G401 (cell line): ENCODE measurements at places on chromosomes 2 and 18. TPM values are rescaled to one million over a fixed set of nuclear protein-coding genes. Genes with fewer than 3 reads are reported as not detected.

- DNase-seq, result no peak
Observed at GRCh38 chr2:134290358-134290757, 36.5 kb downstream of the MGAT5 start.

GRCh38 chr2:95314964-95315611 lies 17.9 kb downstream of the KCNIP3 start:
- DNase-seq, result peak; percentile 35

Gene ANKRD29
- total RNA-seq, result not detected in 2 replicates

Gene ZNF385B
- total RNA-seq, result not detected in 2 replicates

Gene FN1
- total RNA-seq, result 0.27 and 0.86 TPM in 2 replicates

GRCh38 chr18:336713-337112 lies 68.9 kb upstream of the THOC1 start:
- no peak for DNase-seq

Gene RPRM
- 76.1 and 102 TPM in 2 replicates for total RNA-seq

- DNase-seq, result no peak
Observed at GRCh38 chr2:239930378-239930777, 94.8 kb downstream of the NDUFA10 start.

GRCh38 chr2:1621041-1621440 lies 123.3 kb downstream of the PXDN start:
- DNase-seq, result no peak

DNA sequence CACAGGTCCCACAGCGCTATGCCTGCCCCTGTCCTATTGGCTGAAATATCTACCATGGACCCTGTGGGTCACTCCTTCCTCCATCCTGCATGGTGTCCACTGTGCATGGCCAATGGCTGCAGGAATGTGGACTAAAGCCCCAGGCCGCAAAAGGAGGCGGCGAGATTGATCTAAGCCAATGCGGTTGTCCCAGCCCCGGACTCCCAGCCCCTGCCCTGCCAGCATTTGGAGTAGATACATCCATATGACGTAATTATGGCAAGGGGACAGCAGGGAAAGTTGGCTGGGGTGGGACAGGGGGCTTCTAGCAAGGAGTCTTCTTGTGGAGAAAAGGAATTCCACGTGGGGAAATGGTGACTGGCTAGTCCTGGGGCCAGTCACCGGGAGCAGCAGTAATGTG lies 11.4 kb upstream of the ZNF516 start:
- no peak for DNase-seq

Gene TUBA4B
- not detected in 2 replicates for total RNA-seq

DNA sequence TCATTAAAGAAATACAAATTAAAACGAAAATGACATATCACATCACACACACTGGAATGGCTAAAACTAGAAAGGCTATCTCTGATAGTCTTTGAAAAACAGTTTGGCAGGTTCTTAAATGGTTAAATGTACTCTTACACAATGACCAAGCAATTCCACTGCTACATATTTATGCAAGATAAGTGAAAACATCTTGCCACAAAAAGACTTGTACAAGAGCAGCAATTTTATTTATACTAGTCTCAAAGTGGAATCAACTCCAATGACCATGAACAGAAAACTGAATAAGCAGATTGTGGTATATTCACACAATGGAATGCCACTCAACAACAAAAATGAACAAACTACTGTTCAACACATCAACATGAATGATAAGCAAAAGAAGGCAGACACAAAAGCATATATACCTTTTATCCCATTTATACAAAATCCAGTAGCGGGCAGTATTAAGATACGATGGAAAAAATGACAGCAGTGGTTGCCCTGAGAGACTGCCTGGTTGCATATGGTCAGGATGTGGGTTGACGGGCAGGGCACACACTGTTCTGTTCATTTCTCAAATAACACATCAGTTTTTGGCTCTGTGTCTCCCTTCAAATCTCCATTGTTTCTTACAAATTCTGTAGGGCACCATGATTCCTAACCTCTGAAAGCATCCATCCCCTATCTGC lies 25.4 kb downstream of the SP100 start:
- DNase-seq, result no peak

Gene LIMS3
- total RNA-seq, result not detected in 2 replicates

DNA sequence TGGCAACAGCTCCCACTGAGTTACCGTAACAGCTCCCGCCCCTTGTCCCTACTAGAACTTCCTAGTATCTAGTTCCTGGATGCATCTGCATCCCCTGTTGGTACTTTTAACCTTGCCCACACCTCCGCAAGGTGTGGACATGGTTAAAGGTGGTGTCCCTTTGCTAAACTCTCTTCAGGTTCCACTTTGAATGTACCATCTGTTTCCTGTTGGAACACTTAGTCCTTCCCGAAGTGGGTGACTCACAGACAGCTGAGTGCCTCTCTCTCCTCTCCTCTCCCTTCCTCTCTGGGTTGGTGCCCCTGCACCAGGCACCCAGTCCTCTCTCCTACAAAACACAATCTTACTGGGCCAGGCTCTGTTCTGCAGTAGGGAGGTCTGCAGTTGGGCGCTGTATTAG lies 19.6 kb upstream of the REL start:
- DNase-seq, result no peak

GRCh38 chr2:43131051-43131889 lies 95.1 kb downstream of the ZFP36L2 start:
- peak; percentile 33 for DNase-seq

Gene ANKRD30B
- not detected in 2 replicates for total RNA-seq

DNA sequence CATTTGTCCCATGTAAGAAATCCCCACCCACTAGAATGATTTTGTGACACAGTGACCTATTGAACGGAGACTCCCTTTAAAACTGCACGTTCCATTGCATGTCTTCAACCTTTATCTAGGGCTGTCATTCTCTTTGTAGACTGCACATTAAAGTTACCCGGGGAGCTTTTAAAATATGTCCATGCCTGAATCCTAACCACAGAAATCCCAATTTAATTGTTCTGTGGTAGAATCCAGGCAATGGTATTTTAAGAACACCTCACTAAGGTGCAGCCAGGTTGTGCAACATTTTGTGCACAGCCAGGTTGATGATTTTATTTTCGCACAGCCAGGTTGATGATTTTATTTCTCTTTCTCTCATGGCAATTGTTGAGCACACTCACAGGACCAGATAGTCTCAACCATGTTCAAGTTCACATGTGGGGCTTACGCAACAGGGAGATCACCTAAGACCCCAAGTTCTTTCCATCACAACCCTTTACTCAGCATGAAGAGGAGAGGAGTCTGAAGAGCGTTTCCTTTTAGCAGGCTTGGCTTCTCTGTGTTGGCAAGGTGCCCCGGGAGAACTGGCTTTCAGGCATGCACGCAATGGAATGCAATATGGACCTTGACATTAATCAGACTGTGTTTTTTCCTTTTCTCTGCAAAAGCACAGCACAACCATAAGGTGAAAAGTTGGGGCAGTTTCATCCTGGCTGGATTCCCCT lies 467.3 kb upstream of the ETAA1 start:
- peak; percentile 92 for DNase-seq

DNA sequence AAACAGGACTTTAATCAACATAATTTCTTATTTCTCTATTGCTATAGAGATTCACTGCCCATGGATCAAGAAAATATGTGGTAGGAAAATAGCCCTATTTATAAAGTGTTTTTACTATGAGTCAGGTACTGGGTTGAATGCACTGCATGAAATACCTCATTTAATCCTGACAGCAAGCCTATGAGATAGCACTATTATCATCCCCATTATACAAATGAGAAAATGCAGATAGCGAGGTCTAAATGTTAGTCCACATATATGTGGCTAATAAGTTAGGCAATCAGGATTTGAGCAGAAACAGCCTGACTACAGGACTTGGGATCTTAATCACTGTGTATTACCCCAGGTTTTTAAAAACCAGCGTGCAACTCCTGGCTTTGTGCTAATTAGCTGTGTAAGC lies 8.5 kb upstream of the LYPD1 start:
- DNase-seq, result no peak

GRCh38 chr2:109689973-109690372 lies 75.8 kb downstream of the SOWAHC start:
- DNase-seq, result no peak

Gene DYSF
- 0.18 and 3.8 TPM in 2 replicates for total RNA-seq

DNA sequence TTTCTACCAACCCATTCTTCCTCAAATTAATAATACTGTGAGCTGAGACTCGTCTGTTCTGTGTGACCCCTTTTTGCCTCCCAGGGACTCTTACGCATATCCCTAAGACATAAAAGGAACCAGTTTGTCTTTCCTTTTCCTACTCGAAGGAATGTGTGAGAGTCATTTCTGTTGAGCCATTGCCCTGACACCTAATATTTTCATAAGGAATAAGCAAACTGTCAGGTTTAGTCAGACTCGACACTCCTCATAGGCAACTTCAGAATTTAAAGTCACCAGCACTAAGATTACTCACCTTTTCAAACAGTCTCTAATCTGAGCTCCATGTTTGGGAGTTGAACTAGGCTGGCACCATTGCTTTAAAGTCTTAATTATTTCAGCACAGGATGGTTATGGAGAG lies 305.5 kb downstream of the IKZF2 start:
- no peak for DNase-seq

Gene ALPI
- total RNA-seq, result not detected in 2 replicates

Gene VIT
- not detected in 2 replicates for total RNA-seq

GRCh38 chr2:31136732-31137131 lies 1.5 kb downstream of the GALNT14 start:
- DNase-seq, result no peak

DNA sequence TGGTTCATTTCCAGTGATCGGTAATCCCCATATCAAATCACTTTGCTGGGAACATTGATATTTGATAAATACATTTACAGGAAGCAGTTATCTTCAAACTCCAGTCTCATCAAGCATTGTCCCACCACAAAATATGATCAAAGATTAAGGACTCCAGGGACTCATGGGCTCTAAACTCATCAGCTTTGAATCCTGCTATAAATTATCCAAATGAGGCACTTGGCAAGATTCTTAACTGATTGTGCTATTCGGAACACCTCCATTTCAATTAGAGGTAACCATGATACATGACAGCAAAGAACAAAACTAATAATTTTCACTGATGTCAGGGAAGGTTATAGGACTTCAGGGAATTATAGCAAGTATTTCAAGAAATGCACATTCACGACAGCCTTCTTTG lies 1088.1 kb upstream of the PIK3C3 start:
- DNase-seq, result no peak

DNA sequence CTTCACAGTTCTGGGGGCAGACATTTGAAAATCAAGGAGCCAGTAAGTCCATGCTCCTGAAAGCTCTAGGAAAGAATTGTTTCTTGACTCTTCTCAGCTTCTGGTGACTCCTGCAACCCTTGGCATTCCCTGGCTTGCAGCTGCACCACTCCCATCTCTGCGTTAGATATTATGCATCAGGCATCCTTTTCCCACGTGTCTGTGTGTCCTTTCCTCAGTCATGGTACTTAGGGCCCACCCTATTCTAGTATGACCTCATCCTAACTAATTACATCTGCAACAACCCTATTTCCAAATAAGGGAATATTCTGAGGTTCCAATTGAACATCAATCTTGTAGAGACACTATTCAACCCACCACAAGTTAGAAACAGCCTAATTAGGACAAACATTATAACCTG lies 931.7 kb upstream of the CHAC2 start:
- DNase-seq, result no peak
